ENCODE measurements at places on chromosomes 4 and X.
A peak's percentile ranks its signal among the peaks of the same experiment; 100 is the strongest.

GRCh38 chrX:13190051-13190450 is 129.8 kb downstream of the ATXN3L start:
- DNase-seq, result no peak

DNA sequence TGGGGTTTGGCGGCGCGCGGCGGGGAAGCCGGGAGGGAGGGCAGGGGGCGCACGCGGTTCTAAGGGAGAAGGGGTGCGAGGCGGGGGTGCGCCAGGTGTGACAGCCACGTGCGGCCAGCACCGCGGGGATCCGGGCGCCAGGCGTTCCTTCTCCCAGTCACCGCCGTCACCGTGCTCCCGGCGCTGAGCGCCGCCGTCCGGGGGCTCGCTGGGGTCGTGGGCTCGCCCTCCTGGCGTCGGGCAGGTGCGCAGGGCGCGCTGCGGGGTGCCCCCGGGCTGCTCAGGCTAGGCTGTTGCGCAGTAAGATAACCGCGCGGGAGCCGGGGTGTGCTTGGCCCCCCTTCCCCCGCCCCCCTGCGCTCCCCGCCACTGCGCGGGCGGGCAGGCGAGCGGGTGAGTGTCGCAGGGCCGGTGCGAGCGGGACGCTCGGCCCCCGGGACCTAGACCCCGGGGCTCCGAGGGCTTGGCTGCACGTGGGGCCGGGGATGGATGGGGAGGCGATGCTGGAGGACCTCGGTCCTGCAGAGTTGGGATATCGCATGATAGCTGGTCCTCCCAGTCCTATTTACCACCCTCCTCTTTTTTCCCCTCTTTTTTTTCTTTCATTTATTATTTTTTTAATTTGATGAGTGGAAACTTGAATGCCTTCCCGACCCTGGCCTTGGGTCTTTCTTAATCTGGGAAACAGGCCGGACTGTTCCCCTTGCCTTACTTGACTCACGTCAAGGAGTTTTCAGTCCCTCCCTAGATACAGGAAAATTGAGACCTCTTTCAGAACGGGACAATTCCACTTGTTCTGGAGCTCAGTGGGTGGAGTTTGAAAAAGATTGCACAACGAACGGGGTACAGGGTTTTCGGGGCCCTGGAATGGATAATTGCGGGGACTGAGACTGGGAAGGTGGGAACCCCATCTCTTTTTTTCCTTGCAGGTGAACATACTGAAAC is 797 bp downstream of the TXLNG start:
- peak; percentile 32 for DNase-seq

- DNase-seq, result no peak
Observed at GRCh38 chrX:104564921-104565703, 887 bp upstream of the IL1RAPL2 start.

DNA sequence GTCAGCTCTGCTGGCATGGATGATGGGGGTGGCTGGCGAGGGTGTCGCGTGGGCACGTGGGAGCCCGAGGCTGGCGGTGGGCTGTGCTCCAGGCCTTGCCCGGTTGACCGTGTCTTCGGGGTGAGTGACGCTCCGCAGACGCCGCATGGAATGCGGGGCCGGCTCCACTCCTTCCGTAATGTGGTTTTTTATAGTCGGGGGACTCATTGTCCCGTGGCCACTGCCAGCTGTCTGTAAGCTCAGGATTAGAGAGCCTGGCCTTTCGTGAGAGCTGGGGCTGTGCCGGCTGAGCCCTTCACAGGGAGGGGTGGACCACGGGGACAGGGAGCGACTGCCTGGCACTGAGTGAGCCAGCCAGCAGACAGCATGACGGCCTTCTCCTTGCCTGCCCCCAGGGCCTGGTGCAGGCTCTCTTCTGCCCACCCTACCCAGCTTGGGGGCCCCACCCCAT is 20.4 kb downstream of the DOK7 start:
- no peak for DNase-seq

- no peak for DNase-seq
Observed at GRCh38 chr4:143184217-143184502, 557 bp upstream of the USP38 start.

- DNase-seq, result no peak
Observed at GRCh38 chr4:182578402-182578801, 335.2 kb downstream of the TENM3 start.

- DNase-seq, result no peak
Observed at GRCh38 chr4:102642631-102643298, 118.0 kb downstream of the MANBA start.

- DNase-seq, result no peak
Observed at GRCh38 chr4:144179152-144179739, 38.7 kb upstream of the GYPA start.

GRCh38 chrX:11778230-11778629 is 20.2 kb downstream of the MSL3 start:
- no peak for DNase-seq

- no peak for DNase-seq
Observed at GRCh38 chr4:174564529-174564928, 42.2 kb upstream of the HPGD start.
